ENCODE measurements at places on chromosomes 2 and 18. TPM values are rescaled to one million over a fixed set of nuclear protein-coding genes. Genes with fewer than 3 reads are reported as not detected.

- no peak for DNase-seq
These were observed 38.8 kb downstream of the EPHA4 start for GRCh38 chr2:221533299-221533698.

GRCh38 chr2:134148172-134148571 is 105.7 kb upstream of the MGAT5 start:
- DNase-seq, result no peak

Gene RUFY4
- not detected for total RNA-seq

DNA sequence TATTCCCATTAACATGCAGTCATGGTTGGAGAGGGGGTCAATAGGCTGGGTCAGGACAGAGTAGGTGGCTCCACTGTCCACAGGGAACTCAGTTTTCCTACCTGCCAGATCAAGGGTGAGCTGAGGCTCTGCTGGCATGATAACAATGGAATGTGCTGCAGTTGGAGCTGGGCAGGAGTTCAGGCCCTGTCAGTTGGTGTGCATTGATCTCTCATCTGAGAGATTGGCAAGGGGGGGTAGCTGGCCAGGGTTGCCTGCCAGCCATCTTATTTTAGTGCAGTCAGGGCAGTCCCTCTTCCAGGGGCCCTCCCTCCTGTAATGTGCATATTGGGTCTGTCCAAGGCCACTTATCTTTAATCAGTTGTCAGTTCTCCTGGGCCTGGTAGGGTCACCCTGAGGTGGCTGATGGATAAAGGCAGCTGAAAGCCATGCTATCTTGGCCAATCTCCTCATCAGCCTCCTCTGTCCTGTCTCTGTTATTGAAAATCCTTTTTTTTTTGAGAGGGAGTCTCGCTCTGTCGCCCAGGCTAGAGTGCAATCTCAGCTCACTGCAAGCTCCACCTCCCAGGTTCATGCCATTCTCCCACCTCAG is 38.1 kb upstream of the CCBE1 start:
- DNase-seq, result no peak

Gene CLEC4F
- 5.0 TPM for total RNA-seq

Gene ZC3H6
- total RNA-seq, result 4.9 TPM

GRCh38 chr2:107466241-107466640 is 360.5 kb upstream of the RGPD4 start:
- no peak for DNase-seq

DNA sequence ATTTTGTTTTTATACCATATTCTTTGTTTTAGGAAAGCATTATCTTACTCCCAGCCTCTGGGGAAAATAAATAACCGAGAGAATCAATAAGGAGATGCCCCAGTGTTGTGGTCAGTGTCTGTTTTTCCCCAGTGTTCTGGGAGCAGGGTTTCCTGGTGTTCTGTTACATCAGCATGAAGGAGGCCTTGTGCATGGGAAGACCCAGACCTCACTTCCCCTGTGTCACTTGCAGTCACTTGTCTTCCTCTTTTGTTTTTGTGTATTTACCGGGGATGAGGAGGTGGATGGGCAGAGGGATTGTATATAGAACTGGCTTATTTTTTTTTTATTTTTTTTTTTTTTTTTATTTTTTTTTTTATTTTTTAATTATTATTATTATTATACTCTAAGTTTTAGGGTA is 45.0 kb upstream of the MGAT5 start:
- no peak for DNase-seq

Gene EDAR
- 0.62 TPM for total RNA-seq

- DNase-seq, result no peak
These were observed 153.3 kb downstream of the RNF144A start for GRCh38 chr2:7070483-7070882.

GRCh38 chr2:219314804-219315468 is 5.7 kb upstream of the PTPRN start:
- no peak for DNase-seq

All from uterus (tissue), 4 donors.